ENCODE measurements at places on chromosomes 6 and 20. TPM values are rescaled to one million over a fixed set of nuclear protein-coding genes. Genes with fewer than 3 reads are reported as not detected.
A peak's percentile ranks its signal among the peaks of the same experiment; 100 is the strongest.

DNA sequence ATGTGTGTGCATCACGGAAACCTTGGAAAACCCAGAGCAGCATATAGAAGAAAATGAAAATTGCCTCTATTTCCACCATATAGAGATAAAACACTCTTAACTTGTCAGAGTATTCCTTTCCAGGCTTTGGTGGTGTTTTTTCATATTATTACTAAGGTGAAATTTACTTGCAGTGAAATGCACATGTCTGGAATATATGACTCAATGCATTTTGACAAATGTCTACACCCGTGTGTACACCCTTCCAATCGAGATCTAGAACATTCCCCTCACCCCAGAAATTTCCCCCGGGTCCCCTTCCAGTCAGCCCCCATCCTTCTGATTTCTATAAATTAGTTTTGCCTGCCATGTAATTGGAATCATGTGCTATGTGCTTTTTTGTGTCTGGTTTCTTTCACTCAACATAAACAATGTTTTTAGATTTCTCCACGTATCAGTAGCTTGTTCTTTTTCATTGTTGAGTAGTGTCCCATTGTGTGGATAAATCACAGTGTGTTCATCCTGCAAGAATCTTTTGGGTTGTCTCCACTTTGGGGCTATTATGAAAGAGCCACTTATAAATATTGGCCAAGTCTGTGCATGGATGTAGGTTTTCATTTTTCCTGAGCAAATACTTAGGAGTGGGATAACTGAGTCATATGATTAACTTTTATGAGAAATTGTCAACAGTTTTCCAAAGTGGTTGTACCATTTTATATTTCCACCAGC, 19.9 kb upstream of the PREX1 start:
- DNase-seq, result no peak

DNA sequence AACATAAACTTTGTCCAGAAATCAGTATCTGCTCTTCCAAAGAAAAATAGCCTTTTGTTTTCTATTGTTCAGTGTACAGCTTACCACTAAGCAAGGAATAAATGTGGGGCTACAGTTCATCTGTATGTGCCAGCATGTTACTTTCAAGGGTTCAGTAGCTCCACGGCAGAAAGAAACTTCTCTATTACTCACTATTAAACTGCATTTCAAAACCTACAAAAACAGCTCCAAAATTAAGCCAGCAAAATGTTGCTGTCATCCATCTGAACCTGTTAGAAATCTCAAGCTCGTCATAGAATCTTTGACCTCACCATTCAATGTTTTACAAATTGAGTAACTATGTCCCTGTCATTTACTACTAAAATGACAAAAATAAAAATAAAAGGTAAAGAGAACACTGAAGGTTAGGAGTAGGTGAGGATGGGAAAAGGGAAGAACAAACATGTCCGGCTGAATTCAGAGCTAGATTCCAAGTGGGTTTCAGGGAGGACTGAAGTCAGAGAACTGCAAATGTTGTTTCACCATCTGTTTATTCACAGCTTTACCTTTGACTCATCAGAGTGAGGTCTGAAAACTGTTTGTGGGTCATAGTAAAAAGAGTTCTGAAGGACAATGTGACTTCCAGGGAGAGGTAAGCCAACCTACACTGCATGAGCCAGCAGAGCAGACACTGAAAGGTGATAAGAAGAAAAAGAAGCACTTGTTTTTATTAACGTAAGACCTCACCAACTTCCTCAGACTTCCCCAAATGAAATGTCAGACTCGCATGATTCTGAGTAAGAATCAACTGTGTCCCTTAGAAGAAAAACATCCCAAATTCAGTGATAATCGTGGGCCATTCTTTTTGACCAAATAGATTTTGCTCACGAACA, 62.0 kb downstream of the ATXN1 start:
- DNase-seq, result peak; percentile 72

DNA sequence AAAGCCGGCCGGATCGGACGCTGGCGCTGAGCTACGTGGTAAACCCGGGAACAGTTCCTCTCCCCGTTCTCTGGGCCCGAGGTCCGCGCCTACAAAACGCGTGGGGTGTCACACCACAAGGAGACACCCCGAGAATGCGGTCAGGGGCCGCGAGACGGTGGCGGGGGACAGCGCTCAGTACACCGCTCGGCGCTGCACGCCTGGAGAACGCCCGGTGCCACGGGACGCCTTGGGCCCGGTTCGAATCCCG, 670 bp downstream of the NCOA5 start:
- DNase-seq, result peak; percentile 36

GRCh38 chr20:38065764-38066375, 32.3 kb downstream of the RPRD1B start:
- no peak for DNase-seq

DNA sequence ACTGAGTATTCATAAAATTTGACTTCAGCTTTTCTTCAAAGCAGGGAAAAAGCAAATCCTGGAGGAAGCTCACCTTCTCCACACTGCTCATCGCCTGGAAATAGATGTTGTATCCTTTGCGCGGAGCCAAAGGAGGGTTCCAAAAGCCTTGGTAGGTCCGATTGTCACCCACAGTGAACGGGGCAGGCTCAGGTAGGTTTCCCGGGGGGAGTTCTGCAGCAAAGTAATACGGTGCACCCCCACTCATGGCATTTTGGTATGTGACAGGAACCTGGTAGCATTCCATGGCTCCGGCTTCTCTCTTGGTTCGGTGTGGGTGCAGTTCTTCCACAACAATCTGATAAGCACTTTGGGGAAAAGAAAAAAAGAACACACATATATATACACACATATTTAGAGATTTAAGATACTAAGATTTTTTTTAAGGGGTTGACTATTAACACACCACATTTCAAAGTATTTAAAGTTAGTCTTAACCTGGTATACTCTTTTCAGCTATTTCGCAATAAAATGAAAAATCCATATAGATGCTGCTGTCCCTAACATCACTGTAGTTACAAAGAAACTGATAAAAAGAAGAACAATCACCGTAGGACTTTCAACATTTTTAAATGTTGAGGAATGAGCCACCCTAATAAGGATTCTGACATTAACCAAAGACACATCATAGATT, 166.7 kb upstream of the THEMIS start:
- no peak for DNase-seq

GRCh38 chr6:69019832-69020231, 384.8 kb downstream of the ADGRB3 start:
- DNase-seq, result no peak

KIF25 gene
- not detected for polyA plus RNA-seq

PLTP gene
- 2.9 TPM for polyA plus RNA-seq

MCCD1 gene
- not detected for polyA plus RNA-seq

All from CD14-positive monocyte (primary cell).